ENCODE measurements at places on chromosomes 16 and 17. TPM values are rescaled to one million over a fixed set of nuclear protein-coding genes. Genes with fewer than 3 reads are reported as not detected.

Gene CCT6B
- total RNA-seq = 1.7 TPM

Gene NPIPB6
- 1.1 TPM for total RNA-seq

Gene ZPBP2
- total RNA-seq = not detected

Gene GFAP
- not detected for total RNA-seq

Gene NLRP1
- 82.5 TPM for total RNA-seq

Gene KRTAP4-4
- not detected for total RNA-seq

Gene AHSP
- total RNA-seq = not detected

Gene PPY
- total RNA-seq = not detected

Gene ABCC6
- total RNA-seq = not detected

Gene MXRA7
- 27.3 TPM for total RNA-seq

Gene CMTM2
- 0.97 TPM for total RNA-seq

Gene OR1F1
- not detected for total RNA-seq

Gene SLC52A1
- 0.82 TPM for total RNA-seq

DNA sequence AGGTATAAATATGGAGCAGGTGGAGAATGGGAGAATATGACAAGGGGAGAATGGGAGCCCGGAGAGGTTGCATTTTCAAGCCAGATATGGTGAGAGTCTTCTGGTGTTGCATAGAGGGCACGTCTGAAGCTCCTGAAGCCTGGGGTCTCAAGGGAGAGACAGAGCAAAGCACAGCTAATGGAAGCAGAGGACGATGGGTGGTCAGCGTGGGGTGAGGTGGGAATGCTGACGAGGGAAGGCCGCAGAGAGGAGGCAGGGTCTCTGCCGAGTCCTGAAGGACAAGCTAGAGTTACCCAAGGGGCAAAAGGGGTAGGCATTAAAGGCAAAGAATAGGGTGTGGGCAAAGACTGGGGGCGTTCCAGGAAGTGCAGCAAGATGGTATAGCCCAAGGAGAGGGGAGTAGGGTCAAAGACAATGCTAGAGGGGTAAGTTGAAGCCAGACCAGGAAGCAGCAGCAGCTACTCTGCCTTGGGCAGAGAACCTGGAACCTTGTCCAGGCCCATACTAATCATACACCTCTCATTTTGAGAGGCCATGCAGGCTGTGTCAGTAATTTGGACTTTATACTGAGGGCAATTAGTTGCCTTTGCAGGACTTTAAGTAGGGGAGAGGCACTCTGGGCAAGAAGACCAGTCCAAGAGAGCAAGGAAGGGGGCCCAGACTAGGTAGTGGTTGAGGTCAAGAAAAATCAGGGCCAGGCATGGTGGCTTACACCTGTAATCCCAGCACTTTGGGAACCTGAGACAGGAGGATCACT is 2.7 kb downstream of the OTOP3 start:
- no peak for DNase-seq

DNA sequence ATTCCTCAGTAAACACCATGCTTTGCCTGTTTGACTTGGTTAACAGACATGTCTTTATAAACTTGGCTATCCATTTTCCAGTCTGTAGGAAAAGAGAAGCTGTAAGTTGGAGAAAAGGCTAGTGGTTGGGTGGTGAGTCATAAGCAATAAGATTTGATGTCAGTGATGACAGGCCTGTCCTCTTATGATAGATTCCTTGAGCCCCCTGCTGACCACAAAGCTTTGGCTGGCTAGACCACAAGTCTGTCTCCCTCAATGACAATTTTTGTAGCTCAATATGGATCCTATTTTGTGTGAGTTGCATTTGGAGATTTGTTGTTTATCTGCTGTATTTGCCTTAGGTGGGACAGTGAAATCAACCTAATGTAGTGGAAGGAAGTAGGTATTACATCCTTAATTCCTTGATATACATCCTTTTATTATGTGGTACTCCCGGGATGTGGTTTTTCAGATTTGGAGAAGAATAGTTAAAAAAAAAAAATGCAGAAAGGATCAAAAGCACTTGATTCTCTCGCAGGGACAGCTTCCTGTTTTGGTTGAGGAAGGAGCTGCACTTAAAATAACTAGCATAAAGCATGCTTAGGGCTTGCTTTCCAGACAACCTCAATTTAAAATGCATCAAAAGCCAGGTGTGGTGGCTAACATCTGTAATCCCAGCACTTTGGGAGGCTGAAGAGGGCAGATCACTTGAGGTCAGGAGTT is 67.4 kb downstream of the SIAH1 start:
- no peak for DNase-seq

DNA sequence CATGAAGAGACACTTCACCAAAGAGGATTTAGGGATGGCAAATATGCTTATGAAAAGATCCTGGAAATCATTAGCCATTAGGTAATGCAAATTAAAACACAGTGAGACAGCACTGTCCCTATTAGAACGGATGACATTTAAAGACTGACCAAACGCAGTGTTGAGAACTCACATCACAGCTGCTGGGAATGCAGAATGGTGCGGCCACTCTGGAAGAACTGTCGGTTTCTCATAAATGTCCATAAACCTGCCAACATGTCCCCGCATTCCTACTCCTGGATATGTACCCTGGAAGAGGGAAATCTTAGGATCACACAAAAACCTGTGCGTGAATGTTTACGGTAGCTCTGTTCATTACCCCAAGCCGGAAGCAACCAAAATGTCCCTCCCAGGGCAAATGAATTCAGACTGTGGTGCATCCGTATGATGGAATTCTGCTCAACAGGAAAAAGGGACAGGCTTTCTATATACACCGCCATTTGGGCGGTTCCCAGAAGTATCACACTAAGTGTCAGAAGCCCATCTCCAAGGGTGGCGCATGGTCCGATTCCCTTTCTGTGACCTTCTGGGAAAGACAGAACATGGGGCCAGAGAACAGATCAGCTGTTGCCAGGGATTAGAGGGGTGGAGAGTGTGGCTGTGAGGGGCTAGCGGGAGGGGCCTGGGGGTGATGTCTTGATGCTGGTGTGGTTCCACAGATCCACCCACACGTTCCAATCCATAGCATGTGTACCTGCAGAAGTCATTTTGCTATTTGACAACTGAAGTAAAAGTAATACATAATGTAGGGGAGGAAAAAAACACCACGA is 197.2 kb upstream of the CHMP6 start:
- DNase-seq = no peak

GRCh38 chr17:4887581-4887980 is 11.8 kb upstream of the C17orf107 start:
- DNase-seq = no peak

GRCh38 chr17:17028878-17029535 is 13.2 kb upstream of the MPRIP start:
- DNase-seq = no peak

- peak; percentile 10 for DNase-seq
These were observed 81.1 kb upstream of the ALOX12 start for GRCh38 chr17:6914711-6915110.

DNA sequence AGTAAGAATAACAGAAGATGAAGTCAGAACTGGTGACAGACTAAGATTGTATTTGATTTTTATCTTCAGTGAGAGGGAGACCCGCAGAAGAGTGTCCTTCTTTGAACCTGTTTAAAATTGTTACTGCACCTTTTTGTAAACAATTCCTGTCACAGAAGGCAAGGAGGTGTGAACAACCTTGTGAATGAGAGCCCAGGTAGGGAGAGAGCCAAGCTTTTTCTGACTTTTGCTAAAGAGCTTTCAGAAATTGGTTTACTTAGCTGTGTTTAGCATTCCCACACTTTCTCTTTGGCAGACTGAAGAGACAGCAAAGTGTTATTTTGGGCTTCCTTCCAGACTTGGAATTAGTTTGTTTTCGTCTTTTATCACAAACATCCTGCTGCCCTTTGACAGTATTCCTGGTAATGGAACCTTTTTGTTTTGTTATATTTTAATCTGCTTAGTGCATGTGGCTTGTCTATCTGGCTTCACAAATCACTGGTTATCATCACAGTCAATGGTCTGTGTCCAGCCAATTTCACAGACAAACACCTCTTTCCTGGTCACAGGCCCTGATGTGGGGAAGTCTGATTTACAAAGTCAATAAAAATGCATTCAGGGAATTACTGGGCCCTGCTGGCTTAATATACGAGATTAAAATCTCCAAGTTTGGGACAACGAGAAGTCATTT is 85.7 kb upstream of the HS3ST2 start:
- no peak for DNase-seq

GRCh38 chr17:75684924-75685323 is 17.8 kb downstream of the SAP30BP start:
- no peak for DNase-seq

DNA sequence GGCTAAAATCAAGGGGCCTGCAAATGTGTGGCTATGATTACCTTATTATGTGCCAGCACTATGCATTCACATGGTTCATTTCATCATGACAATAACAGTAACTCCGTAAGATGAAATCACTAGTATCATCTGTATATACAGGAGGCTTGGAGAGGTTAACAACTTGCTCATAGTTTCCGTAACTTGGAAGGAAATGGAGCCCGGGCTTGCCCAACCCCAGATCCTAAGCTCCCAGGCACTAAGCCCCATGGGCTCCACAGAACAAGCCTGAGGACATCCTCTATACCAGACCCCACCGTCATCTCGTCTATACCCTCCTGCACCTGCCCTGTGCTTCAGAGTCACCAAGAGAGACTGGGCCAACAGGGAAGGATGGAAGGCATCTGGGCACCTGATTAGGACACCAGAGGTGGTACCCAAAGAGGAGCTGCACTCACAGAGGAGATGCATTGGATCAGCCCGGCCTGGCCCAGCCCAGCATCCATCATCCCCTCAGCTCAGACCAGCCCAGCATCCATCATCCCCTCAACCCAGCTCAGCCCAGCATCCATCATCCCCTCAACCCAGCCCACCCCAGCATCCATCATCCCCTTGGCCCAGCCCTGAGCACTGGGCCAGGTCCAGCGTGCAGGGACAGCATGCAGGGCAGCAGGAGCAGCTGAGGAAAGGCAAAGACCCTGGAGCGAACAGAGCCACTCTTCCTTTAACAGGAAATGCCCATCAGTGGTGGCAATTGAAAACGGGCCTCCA is 28.5 kb downstream of the NSMCE1 start:
- no peak for DNase-seq

DNA sequence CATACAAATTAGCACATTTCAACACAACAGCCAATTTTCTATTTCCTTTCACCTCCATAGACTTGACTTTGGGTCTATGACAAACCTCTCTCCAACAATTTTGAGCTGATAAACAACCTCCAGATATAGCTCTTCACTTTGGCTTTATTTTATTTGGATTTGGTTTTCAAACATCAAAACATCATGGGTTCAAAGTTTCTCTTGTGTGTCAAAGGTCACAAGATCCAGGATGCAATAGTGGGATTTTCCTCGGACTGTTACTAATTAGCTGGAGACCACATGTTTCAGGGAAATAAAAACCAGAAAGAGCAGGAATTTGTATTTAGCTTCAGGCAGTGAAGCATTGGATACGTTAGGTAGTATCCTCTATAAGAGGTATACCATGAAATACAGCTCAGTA is 351.0 kb upstream of the SOX9 start:
- DNase-seq = no peak

GRCh38 chr17:5840811-5841446 is 229.2 kb upstream of the WSCD1 start:
- no peak for DNase-seq

GRCh38 chr17:65811043-65811442 is 249.6 kb upstream of the AXIN2 start:
- DNase-seq = no peak

DNA sequence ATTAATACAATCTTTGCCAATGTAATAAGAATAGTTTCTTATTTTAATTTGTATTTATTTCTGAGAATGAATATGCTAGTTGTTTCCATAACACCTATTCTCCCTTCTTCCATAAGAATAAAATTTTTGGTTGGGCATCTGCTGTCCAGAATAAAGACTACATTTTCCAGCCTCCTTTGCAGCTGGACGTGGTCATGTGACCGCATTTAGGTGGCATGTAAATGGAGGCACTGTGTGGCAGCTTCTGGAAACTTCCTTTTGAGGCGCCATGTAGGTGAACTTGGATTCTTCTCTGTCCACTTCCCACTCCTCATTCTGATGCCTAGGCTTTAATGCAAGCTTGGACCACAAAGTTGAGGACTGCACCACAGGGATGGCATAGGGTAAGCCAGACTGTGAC is 215.4 kb upstream of the AXIN2 start:
- no peak for DNase-seq

- DNase-seq = no peak
These were observed 15.3 kb upstream of the NPTX1 start for GRCh38 chr17:80491478-80492342.

GRCh38 chr16:7404217-7404616 is 71.6 kb downstream of the RBFOX1 start:
- DNase-seq = no peak

GRCh38 chr16:66473654-66474519 is 46.8 kb downstream of the BEAN1 start:
- no peak for DNase-seq

DNA sequence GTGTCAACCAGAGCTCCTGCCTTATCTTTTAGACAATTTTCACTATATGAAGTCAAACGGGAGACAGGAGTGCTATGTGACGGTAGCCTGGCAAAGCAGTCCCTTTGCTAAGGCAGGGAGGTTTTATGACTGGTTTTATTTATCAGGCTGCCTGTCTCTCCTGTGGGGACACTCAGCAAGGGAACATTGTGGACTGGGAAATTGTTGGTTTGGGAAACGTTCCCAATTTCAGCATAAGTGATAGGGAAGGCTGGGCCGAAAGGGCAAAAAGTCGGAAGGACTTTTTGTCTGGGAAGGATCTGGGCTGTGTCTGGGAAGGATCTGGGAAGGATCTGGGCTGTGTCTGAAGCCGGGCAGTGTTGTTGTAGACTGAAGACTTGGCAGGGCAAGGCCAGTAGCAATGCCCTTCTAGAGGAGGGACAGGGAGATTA is 211.2 kb downstream of the PARN start:
- DNase-seq = no peak

- DNase-seq = no peak
These were observed 22.7 kb downstream of the NQO1 start for GRCh38 chr16:69703638-69704037.

- DNase-seq = no peak
These were observed 1425.1 kb upstream of the CDH8 start for GRCh38 chr16:63461248-63461841.

DNA sequence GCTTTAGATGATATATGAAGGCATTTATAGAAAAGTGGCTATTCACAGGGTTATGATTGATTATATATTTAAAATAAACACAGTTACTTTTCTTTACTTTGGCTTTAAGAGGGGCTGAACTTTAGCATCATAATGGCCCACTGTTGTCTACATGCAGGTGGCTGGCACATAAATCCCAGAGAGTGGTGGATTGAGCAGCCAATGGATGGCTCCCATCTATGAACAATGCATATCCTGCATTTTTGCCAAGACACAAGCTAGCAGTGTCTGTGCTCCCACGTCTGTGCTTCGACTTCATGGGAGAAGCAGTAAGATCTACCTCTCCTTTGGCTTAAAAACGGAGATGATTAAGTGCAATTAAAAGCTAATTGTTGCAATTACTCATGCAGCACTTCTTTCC is 373.2 kb upstream of the CDH11 start:
- DNase-seq = no peak

DNA sequence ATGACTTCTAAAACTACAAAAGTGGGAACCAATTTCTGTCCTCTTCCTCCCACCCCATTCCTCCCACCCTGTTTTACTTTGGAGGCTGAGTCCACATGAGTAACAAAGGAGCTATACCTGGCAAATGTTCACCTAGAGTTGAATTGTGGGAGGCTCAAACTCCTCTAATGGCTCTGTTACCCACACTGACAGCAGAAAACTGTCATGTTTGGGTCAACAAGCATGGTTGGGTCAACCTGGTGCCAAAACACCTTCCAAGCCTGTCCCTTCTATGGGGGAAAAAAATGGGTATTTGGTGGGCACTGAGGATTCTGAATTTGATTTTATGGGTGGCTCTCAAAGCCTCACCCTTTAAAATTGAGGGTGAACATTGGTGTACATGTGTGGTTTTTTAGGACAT is 12.0 kb upstream of the HOXB13 start:
- DNase-seq = no peak

GRCh38 chr17:40497695-40498094 is 3.7 kb downstream of the TNS4 start:
- DNase-seq = no peak

All from activated CD4-positive, alpha-beta T cell treated with anti-CD3 and anti-CD28 coated beads, Interleukin-2, amount 10 ng/mL, durations not matched to agents 7 days and 5 days (primary cell).